ENCODE measurements at places on chromosomes 16 and 17. TPM values are rescaled to one million over a fixed set of nuclear protein-coding genes. Genes with fewer than 3 reads are reported as not detected.

DNA sequence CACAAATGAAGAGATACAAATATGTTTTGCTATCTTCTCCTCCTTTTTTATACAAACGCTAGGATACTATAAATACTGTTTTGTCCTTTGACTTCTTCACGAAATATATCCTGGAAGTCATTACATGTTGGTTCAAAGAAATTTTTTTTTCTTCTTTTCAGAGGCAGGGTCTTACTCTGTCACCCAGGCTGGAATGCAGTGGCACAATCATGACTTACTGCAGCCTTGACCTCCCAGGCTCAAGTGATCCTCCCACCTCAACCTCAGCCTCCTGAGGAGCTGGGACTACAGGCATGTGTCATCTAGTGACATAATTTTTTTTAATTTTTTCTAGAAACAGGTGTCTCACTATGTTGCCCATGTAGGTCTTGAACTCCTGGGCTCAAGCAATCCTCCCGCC is 16.1 kb downstream of the CMC2 start:
- H3K27ac ChIP-seq: no peak overlapping the region
- peaks cover 38% of the 10 kb centered on the region for H3K36me3 ChIP-seq
- peaks cover 53% of the 10 kb centered on the region for H3K4me1 ChIP-seq
- no peak overlapping the region for H3K4me3 ChIP-seq
- DNase-seq: no peak

DNA sequence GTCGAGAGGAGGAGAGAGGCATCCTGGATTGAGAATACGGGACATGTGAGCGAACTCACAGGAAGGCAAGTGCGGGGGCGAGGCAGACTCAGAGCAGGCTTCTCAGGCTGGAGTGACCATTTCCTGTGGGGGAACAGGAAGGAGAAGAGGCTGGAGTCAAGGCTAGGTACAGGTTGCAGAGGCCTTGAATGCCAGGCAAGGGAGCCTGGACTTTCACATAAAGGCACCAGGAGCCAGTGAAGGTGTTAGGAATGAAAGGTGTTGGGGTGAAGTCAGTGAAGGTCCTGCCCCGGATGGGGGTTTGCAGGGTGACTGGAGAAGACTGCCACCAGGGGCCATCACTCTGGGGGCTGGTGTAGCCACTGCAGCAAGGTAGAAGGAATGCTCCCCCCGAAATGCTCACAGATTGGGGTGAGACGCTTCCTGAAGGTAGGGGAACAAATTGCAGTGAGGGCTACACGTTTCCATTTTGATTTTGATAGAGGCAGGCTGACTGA is 5.3 kb upstream of the GPRC5C start:
- no peaks in the 10 kb centered on the region for H3K4me1 ChIP-seq
- H3K27ac ChIP-seq: no peak overlapping the region
- no peak for DNase-seq
- no peaks in the 10 kb centered on the region for H3K36me3 ChIP-seq
- H3K4me3 ChIP-seq: no peak overlapping the region

The CCL17 gene
- total RNA-seq: 1.3 TPM

The FBXO39 gene
- total RNA-seq: 0.29 TPM
